ENCODE measurements at places on chromosomes 1 and 21.

- DNase-seq, result no peak
Observed at GRCh38 chr1:43554444-43554992, 23.8 kb downstream of the PTPRF start.

DNA sequence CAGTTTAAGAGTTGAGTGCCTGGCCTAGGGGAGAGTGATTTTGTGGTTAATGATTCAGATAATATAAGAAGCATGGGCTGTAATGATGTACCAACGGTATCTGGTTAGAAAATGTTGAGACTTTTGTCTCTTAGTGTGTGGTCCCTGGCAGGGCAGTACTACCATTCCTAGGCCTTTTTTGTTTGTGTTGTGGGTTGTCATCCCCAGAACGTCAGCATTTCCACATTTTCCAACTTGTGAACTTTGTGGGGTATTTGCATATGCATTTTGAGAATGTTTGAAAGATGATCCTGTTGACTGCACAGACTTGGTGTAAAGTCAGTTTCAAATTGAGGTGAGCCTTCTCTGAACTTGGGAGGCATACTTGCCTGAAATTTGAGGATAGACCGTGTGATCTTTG, 11.4 kb downstream of the NEK7 start:
- no peak for DNase-seq

- DNase-seq, result no peak
Observed at GRCh38 chr1:85465099-85465785, at the start of gene DDAH1. TSS of gene DDAH1 (minus strand) at chr1:85465159. CDS start at chr1:85465045, 114 bp downstream.

- no peak for DNase-seq
Observed at GRCh38 chr1:15584489-15585363, at the start of gene AGMAT. TSS of gene AGMAT (minus strand) at chr1:15585051. CDS start at chr1:15584967, 84 bp downstream.

GRCh38 chr1:68571454-68572235, 74.8 kb upstream of the DEPDC1 start:
- DNase-seq, result no peak

GRCh38 chr1:199273837-199274379, 635.1 kb downstream of the PTPRC start:
- no peak for DNase-seq

GRCh38 chr1:169867012-169867675, 26.6 kb downstream of the SCYL3 start:
- no peak for DNase-seq

- DNase-seq, result no peak
Observed at GRCh38 chr1:36532810-36533401, 50.2 kb upstream of the CSF3R start.

DNA sequence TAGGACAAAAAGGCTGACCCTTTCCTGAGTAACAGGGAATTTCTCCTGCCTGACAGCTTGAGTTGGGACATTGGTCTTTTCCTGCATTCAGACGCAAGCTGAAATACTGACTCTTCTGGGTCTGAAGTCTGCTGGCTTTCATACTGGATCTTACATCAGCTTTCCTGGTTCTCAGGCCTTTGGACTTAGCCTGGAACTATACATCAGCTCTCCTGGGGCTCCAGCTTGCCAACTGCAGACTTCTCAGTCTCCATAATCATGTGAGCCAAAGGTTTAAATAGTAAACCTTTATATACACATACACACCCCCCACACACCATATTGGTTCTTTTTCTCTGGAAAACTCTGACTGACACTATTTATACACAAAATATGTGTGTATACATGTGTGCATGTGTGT, 59.0 kb upstream of the KCND3 start:
- no peak for DNase-seq

DNA sequence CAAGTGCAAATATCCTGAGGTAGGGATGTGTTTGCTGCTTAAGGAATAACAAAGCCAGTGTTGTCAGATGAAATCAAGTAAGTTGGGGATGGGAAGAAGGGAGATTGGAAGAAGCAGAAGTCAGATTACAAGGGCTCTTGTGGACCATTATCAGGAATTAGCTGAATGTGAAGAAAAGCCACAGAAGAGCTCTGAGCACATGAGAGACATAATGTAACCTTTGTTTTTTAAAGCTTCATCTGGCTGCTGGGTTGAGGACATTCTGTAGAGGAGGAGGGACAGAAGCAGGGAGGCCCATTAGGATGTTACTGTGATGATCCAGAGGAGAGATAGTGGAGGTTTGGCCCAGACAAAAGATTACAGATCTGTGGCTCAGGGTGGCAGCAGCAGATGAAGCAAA, 111.7 kb downstream of the DUSP10 start:
- no peak for DNase-seq

GRCh38 chr1:241846862-241847539, 1.0 kb upstream of the EXO1 start:
- no peak for DNase-seq

- no peak for DNase-seq
Observed at GRCh38 chr1:2250721-2251281, 22.7 kb downstream of the SKI start.

DNA sequence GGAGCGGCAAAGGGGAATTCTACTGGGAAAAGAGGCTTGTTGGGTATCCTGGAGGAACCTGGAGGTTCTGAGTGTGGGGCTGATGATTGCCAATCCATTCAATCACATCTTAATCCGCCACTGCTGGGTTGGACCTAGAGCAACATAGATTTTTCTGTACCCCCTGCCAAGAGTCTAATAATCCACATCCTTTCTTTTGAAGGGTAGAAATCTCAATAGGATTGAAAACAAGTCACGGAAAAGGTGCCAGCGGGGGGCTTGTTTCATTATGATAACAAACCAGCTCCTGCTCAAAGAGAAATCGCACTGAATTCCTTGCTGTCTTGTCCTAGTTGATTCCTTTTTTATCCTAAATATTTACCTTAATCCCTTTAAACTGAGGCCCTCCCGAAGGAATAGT, 528.5 kb downstream of the ADGRL2 start:
- no peak for DNase-seq

DNA sequence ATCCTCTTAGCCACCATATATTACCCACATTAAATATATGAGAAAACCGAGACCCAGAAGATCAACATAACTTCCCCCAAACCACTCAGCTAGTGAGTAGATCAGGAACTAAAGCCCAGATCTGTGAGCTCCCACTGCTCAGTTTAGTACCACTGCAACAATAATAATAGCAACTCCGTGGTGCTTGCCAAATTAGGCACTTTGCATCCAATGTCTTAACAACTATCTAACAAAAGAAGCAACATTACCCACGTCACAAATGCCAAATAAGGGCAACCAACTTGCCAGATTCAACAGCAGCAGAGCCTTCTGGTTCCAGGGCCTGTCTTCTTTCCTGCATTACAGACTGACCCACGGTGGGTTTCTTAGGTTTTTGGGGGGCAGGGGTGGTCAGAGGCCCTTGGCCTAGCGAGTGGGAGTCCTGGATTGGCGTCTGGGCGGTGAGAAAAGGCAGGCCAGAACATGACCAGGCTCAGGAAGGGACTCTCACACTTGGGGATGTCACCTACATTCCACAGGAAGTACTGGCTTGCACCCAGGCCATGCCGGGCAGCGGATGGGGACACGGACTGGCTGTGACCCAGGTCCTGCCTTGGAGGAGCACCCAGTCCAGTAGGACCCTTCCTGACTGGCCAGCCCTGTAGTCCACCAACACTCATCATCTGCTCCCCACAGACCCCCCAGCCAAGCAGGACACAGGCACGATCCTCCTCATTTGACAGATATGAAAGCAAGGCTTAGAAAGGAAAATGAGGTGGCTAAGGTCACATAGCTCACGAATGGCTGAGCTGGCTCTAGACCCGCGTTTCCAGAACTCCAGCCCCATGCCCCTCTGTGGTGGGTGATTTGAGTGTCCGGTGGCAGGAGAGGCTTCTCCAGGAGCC, 4.6 kb downstream of the HCRTR1 start:
- DNase-seq, result no peak

GRCh38 chr21:45088729-45089128, 14.3 kb downstream of the ADARB1 start:
- DNase-seq, result no peak

DNA sequence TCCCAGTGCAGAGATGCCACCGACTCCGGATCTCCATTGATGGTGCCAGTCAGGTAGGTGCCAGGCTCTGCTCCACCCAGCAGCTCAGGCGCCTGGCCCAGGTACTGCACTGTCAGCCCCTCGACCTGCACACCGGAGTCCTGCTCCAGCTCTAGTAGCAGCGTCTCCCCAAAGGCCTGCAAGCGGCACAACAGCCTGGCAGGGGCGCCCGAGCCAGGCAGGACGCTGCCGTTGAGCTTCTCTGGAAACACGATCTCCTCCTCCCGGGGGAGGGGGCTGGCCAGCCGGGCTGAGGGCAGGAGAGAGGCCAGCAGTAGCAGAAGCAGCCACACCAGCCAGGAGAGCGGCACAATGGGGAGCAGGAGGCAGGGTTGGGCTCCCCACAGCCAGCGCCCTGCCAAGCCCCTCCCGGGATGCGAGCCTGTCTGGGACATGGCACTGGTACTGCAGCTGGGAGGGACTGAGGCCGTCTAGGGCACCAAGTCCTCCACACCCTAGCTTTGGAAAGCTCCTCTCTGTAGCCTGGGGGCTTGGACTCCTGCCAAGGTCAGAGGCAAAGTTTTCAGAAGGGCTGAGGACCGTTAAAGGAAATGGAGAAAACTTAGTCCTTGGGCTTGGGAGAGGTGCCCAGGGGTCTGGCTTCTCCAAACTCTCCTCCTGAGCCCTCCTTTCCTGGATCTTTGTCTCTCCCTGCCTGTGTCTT, 509 bp downstream of the ADAMTS4 start:
- DNase-seq, result no peak

DNA sequence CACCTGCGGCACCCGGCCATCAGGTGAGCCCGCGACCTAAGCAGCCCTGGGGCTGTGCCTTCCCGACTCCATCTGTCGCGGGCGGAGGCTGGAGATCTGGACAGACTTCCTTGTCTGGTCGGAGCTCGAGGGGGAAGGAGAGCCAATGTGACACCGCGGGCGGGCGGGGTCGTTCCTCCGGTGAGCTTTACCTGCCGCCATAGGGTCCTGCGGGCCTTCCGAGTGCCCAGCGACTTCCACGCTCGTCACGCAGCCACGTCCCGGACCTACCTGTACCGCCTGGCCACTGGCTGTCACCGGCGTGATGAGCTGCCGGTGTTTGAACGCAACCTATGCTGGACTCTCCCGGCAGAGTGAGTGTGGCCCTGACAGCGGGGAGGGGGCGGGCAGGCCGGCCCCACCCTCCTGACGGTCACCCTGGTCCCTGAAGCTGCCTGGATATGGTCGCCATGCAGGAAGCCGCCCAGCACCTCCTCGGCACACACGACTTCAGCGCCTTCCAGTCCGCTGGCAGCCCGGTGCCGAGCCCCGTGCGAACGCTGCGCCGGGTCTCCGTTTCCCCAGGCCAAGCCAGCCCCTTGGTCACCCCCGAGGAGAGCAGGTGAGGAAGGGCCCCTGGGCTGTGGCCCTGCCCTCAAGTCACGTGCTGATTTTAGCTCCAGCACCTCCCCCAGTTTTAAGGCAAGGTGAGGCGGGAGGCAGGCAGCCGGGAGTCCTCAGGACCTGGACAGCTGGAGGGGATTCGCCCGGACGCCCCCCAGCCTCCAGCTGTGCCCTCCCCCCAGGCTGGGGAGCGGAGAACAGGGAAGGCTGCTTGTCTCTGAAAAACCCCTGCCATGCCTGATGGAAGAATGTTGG, 1.1 kb downstream of the PUSL1 start:
- DNase-seq, result no peak

- no peak for DNase-seq
Observed at GRCh38 chr1:65911679-65912078, 119.0 kb downstream of the PDE4B start.

DNA sequence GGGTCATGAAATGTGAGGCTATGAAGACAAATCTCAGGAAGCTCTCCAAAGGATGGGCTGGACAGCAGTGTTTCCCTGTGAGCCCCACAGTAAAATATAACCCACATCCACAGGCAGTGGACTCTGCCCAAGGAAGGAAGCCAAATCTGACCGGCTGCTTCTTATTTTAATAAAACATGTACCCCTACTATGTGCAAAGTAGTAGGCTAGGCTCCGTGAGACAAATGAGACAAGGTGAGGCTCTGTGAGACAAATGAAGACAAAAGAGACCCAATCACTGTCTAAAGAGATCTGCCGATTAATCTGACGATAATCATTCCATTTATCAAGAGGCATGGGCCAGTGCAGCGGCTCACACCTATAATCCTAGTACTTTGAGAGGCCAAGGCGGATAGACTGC, 2.1 kb downstream of the ASAP3 start:
- DNase-seq, result no peak

- no peak for DNase-seq
Observed at GRCh38 chr1:240320659-240321058, 229.0 kb downstream of the FMN2 start.
